ENCODE measurements at places on chromosomes 12 and 14.
A peak's percentile ranks its signal among the peaks of the same experiment; 100 is the strongest.

GRCh38 chr14:103385929-103386712 lies 906 bp downstream of the MARK3 start:
- DNase-seq = no peak

- DNase-seq = no peak
Observed at GRCh38 chr12:509500-509899, 49.8 kb downstream of the B4GALNT3 start.

DNA sequence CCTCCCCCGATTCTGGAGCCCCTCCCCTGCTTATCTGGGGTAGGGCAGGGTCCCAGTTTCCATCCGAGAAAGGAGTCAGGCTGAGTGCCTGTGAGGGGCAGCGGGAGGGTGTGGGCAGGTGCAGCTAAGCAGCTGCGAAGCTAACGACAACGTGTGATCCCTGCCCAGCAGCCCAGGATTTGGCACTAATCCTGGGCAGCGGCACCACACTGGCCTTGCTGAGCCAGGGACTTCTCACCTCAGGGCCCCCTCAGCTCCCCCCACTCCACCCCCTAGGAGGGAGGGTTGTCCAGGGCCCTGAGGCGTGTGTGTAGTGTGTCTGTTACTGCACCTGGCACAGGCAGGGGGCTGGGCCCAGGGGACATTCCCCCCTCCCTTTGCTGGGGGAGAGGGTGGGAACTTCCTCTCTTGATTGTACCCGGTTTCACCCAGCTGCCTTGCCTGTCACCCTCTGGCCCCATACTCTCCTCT lies 1.8 kb downstream of the SMIM41 start:
- no peak for DNase-seq

DNA sequence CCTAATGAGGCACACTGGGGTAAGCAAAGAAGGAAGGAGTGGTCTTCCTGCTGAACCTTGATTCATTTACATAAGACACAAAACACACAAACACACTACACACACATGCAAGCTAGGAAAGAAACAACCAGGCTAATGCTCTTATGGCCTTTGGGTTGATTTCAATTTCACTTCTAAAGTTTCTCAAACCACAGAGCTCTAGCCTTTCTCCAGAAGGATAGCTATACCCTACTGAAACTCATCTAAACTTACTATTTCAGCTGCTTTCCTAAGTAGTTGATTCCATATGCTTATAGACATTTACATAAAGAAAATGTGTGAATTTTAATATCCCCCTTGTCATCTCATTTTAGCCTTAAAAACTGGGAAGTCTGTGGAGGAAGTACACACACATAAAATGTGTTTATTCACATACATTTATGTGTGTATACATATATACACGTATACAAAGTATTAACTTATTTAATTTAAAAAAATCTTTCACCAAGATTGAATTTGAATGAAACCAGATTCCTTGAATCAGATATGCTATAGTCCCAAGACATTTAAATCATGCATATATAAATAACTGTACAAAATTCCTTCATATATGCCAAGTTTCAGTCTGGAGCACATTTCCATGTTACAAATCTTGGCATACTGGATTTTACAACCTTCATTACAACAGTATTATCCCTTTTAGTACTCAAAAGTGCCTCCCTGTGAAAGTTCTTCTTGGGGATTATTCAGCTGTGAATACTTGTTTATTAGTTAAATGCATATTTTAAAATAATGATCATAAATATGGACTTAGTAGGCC lies 231.8 kb upstream of the NPAS3 start:
- DNase-seq = no peak

GRCh38 chr12:80419644-80420043 lies 24.4 kb upstream of the PTPRQ start:
- DNase-seq = no peak

GRCh38 chr12:79415746-79416435 lies 274.9 kb downstream of the PAWR start:
- DNase-seq = no peak

- DNase-seq = no peak
Observed at GRCh38 chr12:131167334-131167733, 213.6 kb downstream of the ADGRD1 start.

DNA sequence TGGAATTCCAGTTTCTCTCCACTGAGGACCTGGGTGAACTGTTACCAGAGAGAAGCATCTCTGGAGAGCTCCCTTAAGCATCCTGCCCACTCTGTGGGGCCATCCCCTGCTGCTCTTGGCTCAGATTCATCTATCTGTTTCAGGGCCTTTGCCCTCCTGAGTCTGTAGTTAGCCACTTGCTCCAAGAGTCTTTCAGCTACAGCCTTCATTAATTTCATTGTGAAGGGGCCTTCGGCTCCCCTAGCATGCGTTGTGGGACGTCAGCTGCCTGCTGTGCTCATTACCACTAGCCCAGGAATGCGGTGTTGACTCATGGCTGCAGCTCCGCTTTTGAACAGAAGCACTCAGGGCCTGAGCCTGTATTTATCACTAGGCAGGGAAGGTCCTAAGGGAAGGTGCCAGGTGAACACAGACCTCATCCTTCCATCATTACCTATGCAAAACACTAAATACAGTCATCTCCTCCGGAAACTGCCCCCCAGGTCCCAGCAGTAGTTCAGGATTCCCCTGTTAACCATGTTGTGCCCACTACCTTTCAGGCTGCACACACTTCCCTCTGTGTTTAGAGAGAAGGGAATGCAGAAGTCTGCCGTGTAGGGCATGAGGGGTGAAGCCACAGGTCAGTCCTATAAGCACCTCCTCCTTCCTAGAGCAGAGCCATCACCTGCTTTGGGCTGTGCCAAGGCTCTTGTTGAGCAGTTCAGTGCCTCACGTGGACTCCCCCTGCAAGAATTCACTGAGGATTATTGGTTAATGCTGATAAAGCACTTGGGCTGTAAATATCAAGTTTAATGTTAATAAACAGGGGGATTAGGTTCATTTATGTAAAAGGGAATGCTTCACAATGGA lies 191.4 kb downstream of the CACNA1C start:
- DNase-seq = peak; percentile 69

GRCh38 chr12:119803381-119803791 lies 73.7 kb downstream of the CIT start:
- no peak for DNase-seq

DNA sequence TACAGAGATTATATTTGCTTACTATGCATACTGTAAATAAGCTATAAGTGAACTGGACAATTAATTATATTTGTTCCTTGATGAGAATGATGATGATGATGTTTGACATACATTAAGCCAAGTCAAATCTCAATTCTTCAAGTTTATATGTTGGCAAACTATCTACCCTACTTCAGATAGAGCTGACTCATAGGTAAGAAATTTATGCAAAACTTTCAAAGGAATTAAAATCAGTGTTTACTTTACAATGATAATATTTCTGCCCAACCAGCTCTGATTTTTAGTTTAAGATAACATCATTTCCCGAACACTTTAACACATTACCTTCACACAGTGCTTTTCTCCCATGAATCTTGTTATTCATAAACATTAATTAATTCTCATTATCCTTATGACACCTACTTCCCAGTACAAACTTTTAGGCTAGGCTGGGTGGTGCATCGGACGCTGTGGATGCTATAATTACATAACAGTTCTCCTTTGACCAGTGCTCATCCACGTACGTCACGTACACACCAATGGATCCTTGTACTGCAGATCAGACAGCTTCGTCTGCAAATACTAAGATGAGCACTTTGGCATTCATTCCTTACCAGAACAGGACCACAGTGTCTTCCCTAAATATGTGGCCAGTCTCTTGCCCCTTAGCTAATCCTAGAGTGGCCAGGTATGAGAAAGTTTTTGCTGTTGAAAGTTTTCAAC lies 18.3 kb downstream of the BMP4 start:
- no peak for DNase-seq

DNA sequence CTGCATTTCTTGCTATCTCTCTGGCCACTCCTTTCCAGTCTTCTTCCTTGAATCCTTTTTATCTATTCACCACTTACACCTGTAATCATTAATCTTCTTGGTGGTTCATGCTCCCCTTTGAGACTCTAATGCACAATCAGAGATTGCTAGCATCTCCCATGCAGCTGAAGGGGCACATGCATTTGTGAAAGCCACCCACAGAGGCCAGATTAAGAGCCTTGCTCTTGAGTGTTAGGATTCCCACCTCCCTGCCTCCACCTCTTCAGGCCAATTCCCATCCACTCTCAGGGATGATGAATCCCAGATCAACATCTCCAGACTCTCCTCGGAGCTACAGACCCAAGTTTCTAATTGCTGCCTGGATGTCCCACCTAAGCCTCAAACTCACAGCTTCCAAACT lies 19.4 kb upstream of the KRT18 start:
- no peak for DNase-seq

DNA sequence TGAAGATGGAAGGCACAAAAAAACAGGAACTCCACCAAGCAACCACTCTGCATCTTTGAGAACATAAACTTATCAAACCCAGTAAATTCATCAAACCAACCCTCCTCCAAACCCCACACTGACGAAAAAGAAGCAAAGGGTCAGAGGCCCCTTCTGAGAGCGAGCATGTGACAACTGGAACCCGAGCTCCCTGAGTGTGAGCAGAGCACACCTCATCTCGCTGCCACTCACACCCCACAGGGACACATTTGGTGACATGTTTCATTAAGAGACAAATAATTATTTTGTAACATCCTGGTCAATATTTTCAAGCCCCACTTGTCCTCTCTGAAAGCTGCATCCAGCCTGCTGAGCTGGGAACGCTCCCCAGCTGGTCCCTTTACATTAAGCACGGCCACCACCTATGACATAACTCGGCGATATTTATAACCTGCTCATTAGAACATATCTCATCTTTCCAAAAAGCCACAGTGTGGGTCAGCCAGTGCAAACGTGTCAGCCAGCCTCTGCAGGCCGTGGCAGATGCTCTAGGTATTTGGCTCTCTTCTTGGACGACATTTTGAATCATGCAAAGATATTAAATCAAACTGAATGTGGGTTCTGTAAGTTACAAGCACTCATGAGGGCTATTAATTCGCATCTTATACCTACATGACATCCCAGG lies 120.1 kb downstream of the TTC7B start:
- no peak for DNase-seq

GRCh38 chr14:49786315-49786714 lies 18.4 kb downstream of the KLHDC2 start:
- no peak for DNase-seq
